ENCODE measurements at places on chromosomes 6 and 20. TPM values are rescaled to one million over a fixed set of nuclear protein-coding genes. Genes with fewer than 3 reads are reported as not detected.

DNA sequence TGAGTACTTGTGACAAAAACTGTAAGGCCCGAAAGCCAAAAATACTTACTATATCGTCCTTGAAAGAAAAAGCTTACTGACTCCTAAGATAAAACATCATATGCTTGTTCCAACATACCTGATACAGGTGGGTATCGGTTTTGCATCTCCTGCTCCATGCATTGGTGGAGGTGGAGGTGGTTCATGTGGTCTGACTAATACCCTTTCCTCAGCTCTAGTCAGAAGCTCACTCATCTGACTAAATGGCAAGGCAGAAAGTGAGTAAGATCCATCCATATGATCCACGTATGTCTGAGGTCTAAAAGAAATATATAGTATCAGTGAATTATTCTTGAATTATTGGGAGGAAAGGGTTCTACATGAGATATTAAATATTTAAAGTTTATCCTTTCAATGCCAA is 76.2 kb downstream of the WASF1 start:
- no peak for DNase-seq

DNA sequence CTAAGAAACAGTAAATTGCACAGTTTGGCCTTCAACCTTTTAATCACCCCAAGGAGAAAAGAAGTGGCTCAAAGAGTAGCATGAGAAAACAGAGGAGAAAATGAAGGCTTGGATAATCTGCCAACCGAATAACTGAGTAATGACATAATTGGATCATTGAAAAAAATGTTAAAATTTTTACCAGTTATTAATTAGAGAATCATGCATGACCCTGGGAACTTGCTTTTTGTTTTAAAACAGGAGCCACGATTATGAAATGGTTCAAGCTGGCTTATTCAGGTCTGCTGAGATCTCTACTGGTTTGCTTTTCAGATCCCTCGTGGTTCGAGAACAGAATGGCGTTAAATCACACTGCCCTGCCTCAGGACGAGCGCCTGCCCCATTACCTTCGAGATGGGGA is at the start of gene OPN5:
Gene OPN5 (plus strand): TSS at position 301 of the 400 bp plus-strand sequence. CDS start 35 bp downstream, at position 336.
- no peak for DNase-seq

GRCh38 chr6:167815296-167815980 is 11.3 kb upstream of the AFDN start:
- no peak for DNase-seq

DNA sequence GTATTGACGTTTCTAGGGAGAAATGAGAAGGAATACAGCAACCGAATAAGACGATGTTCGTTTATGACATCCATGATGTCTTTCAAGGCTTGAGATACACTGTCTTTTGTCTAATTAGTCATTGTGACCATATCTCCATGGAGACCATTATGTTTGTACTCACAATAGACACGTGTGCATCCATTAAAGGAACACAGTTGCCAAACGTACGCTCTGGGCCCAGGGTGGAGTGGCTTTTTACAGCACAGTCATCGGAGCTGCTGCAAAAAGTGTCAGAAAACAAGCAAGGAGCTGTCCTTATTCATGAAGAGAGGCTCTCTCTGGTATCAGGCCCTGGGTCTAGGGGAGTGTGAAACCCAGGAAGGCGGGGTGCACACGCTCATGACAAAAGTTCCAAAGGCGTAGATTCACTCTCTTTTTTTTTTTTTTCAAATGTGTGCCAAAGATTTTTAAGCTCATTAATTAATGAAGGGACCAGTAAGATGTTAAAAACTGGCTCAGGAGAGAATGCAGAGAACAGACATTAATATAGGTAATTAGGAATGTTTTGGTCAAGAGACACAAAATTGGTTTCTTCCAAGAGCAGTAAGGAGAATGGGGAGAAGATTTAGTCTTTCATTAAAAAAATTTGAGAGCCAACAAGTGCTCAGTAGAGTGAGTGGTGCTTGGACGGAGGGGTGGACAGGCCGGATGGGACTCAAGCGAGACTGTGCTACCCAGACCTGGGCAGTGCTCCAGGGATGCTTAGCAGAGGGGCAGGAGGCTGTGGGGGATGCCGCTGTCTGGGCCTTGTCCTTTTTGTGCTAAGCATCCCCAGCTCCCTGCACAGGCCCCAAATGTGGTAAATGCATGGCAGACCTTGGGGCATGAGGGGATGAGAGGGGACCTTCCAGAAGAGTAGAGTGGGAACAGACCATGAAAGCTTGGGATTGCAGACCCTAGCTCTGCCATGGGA is 34.9 kb upstream of the GTSF1L start:
- no peak for DNase-seq

DNA sequence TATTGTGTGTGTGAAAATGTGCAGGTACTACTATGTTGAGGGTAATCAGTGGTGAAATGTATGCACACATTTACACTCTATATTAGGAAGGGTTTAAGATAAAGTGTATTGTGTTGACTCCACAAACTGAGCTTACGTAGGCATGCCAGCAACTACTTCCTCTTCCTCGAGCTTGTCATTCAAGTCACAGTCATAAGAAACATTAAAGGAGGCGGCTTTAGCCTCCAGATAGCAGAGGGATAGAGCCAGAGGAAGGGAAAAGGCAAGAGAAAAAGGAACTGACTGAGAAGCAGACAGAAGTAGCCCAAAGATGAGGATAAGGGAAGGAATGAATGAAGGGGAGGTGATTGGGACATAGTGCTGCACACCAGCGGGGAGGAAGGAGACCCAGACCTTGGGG is 55.2 kb downstream of the SMLR1 start:
- no peak for DNase-seq

GRCh38 chr6:33426590-33427511 is 7.0 kb downstream of the SYNGAP1 start:
- DNase-seq: no peak

DNA sequence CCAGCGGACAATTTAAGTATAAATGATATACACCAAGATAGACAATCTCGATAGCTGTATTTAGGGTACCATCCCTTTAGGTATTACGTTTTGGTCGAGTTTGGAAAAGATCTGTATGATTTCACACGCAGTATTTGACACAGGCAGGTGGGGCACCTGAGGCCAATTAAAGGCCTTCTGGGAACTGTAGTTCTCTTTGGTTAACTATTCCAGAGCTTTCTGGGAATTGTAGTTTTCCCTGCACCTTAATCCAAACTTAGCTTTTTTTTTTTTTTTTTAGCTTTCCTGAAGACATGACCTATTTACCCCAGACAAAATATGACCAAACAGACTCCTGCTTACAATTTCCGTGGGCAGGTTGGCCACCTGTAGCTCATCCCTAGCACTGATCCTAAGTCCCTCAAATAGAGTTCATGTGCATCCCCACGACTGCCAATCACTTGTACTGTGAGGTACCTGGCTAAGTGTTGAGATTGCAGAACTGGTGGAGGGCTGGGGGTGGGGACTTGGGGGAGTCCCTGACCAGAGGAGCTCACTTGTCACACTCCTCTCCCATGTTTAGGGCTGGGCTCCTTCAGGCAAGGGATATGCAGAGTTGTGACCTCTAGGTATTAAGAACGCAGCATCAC is 999 bp upstream of the EHMT2 start:
- DNase-seq: no peak

GRCh38 chr6:142373268-142374090 is 71.7 kb downstream of the ADGRG6 start:
- no peak for DNase-seq

- no peak for DNase-seq
Measured at GRCh38 chr6:144661116-144661806, 376.1 kb downstream of the UTRN start.

DNA sequence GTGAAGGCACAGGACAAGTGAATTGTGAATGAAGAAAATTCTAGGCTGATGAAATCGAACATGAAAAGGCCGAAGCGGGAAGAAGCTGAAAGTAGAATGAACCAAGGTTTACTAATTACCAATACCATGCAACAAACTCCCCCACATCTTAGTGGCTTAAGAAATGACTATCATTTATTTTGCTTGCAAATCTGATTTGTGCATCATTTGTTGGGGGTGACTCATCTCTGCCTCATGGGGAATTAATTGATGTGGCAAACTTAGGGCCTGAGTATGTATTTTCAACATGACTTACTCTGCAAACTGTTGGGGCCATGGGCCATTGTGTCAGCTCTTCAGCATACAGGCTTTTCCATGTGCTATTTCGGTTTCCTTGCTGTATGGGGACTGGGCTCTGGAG is 26.8 kb downstream of the PPP1R14C start:
- no peak for DNase-seq

DNA sequence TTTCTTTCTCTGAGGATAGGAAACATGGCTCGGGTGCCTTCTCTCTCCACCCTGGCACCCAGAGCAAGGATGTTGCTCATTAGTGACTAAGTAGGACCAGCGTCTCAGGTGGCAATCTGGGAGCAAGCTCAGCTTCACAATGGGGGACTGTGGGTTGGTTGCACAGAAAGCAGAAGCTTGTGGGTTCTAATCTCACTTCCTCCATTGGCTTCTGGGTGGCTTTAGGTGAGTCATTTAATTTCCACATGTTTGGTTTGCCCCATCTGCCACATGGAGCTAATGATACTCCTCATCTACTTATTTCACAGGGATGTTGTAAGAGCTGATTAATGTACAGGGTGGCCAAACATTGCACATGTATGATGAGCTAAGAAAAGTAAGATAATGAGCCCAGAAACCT is 54.8 kb upstream of the AKIRIN2 start:
- DNase-seq: no peak

- DNase-seq: peak; percentile 53
Measured at GRCh38 chr6:4180652-4181255, 45.4 kb upstream of the ECI2 start.

DNA sequence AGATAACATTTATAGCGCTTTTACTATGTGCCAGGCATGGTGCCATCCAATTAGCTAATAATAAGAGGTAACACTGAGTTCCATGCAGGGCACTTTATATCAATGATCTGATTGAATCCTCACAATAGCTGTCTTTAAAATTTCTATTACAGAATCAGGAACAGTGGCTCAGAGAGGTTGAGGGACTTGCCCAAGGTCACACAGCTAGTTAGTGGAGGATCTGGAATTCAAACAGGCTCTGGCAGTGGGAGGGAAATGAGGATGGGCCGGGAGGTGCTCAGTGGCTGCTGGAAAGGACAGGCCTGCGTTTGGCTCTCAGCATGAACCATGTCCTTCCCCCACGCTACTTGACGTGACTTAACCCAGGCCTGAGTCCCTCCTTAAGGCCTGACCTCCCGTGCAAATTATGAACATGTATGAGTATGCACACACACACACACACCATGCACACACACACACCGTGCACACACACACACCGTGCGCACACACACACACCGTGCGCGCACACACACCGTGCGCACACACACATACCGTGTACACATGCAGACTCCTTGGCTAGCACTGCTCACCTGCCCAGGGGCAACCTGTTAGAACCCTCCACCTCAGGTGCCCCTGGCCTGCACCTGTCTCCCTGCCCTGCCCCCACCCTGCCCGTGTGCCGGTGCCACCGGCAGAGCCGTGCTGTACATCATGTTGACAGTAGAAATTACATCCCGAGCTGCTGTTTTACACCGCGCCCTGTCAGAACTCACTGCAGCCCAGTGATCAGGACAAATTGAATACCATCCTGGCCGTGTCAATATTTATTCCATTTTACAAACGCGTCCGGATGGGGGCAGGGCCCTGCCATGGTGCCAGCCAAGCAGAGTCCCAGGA is 43.7 kb downstream of the CDH22 start:
- no peak for DNase-seq

GRCh38 chr6:166567107-166567506 is 19.4 kb downstream of the RAMACL start:
- no peak for DNase-seq

DNA sequence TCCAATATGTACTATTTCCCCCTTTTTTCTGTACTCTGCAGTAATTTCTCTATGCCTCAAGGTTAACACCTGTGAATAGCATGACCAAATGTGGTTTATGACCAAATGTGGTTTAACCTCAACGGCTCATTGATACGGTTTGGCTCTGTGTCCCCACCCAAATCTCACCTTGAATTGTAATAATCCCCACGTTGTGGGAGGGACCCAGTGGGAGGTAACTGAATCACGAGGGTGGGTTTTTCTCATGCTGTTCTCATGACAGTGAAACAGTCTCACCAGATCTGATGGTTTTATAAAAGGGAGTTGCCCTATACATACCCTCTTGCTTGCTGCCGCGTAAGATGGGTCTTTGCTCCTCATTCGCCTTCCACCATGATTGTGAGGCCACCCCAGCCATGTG is 18.7 kb downstream of the DEK start:
- DNase-seq: no peak

DNA sequence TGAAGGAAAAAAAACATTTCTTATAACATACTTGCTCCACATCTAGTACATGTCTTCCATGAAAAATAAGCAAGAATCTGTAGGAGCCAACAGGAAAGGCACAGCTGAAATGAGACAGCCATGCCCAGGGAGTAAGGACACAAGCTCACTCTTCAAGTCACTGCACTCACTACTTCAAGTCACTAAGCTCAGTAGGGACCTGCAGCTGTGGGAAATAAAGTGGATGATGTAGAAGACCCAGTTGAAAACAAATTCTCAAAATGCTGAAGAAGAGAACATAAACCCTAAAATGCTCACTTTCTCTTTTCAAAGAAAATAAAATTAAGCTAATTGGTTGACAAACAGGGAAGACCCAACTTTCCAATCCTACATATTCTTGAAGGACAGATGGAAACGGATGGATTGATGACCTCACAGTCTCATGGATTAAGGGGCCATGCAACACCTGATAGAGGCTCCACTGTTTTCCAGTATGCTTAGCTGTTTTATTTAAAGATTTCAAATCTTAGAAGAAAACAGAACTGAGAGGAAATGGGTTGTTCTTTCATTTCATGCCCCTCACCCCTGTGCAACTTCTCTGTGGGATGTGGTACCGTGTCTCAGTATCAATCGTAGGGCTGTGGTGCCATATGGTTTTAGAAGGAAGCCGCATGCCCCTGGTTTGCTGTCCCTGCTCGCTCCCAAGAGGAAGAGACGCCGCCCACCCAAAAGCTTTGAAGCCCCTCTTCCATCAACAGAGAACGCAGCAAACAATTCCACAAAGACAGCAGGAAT is 133.3 kb downstream of the WDR27 start:
- no peak for DNase-seq

- no peak for DNase-seq
Measured at GRCh38 chr20:57555457-57556184, 5.3 kb upstream of the PCK1 start.

GRCh38 chr6:82954356-82954755 is 111.3 kb downstream of the UBE3D start:
- no peak for DNase-seq

C20orf202 gene
- total RNA-seq: not detected

DEFB132 gene
- not detected for total RNA-seq

OR12D3 gene
- not detected for total RNA-seq

SYCP2 gene
- 2.1 TPM for total RNA-seq

HLA-DOA gene
- total RNA-seq: not detected

ZNF391 gene
- 2.4 TPM for total RNA-seq

PLN gene
- total RNA-seq: not detected

OARD1 gene
- total RNA-seq: 14.7 TPM

CENPQ gene
- total RNA-seq: 3.9 TPM

HLA-DQA1 gene
- not detected for total RNA-seq

Measured in osteocyte (in vitro differentiated cells).